CD4-positive, alpha-beta T cell treated with Interleukin-10 for 1 hour (primary cell): ENCODE measurements at places on chromosomes 16 and 17.

DNA sequence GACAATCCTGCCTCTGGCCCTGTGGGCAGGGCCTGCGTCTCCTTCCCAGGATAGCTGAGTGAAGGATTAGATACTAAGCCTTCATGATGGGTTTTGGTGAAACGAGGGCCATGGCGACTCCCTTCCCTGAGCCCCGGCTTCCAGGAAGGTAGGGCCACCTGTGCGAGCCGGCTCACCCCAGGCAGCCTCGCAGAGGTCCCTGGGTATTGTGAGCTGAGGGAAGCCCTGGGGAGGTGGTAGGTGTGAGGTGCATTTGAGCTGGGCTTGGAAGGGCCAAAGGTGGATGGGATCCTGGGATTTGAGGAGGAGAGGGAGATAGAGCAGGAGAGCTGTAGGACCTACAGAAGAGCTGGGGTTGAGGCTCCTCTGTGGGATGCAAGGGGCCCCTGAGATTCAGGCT lies 6.5 kb upstream of the P2RX1 start:
- no peak for DNase-seq

GRCh38 chr17:56158344-56158743 lies 5.1 kb downstream of the ANKFN1 start:
- no peak for DNase-seq

DNA sequence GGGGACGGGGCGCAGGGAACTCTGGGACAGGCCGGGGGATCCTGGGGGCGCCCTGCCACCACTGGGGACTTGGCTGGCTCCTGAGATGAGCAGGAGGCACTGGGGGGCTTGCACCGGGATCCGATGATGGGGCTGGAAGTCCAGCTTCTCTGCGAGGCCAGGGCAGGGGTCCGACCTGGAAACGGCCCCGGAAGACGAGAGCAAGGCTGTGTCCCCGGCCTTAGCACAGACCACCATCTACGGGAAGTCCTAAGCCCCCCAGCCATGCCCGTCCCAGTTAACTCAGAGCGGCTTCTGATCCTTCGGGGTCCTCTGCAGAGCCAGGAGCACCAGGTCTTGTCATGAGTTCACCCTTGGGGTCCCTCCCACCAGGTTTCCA lies 573 bp downstream of the CDT1 start:
- no peak for DNase-seq

GRCh38 chr17:37742762-37743611 lies 1.9 kb downstream of the HNF1B start:
- DNase-seq = no peak

DNA sequence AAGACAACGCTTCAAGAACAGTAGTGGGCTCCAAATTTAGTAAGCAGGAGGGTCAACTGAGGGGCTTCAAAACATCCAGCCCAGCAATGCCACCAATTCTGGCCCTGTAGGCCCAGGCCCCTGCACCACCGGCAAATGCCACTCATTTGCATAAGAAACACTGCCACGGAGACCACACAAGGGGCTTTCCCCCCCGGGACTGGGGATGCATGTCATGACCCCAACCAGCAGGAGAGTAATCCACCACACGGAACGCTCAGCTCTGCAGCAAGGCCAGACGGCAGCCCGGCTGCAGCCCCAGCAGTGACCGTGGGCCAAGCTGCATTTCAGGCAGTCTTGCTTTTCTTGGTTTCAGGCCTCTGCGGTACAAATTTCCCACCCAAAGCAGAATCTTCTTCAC lies 14.1 kb downstream of the TMEM11 start:
- no peak for DNase-seq

DNA sequence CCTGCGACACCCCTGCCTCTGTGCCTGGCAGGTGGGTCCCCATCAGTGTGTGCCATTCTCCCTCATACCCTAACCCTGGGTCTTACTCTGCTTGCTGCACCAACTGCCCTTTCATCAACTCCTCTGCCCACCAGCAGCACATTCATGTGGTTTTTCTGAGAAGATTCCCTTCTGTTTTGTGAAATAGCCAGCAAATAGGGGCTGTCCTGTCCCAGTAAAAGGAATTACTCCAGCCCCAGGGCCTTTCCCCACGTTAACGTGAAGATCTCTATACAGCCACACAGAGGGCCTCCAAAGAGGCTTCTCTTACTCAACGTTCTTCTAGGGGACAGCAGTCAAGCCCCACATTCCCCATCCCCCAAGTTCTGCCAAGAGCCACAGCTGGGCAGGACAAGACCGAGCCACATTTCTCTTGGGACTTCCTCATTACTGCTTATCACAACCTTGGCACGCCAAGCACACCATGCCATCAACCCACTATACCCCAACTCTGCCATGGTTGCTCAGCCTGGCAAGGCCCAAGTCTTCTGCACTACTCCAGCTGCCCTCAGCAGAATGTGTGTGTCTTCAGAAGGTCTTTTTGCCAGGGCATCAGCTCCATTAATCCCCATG lies 18.7 kb upstream of the CCL2 start:
- no peak for DNase-seq

DNA sequence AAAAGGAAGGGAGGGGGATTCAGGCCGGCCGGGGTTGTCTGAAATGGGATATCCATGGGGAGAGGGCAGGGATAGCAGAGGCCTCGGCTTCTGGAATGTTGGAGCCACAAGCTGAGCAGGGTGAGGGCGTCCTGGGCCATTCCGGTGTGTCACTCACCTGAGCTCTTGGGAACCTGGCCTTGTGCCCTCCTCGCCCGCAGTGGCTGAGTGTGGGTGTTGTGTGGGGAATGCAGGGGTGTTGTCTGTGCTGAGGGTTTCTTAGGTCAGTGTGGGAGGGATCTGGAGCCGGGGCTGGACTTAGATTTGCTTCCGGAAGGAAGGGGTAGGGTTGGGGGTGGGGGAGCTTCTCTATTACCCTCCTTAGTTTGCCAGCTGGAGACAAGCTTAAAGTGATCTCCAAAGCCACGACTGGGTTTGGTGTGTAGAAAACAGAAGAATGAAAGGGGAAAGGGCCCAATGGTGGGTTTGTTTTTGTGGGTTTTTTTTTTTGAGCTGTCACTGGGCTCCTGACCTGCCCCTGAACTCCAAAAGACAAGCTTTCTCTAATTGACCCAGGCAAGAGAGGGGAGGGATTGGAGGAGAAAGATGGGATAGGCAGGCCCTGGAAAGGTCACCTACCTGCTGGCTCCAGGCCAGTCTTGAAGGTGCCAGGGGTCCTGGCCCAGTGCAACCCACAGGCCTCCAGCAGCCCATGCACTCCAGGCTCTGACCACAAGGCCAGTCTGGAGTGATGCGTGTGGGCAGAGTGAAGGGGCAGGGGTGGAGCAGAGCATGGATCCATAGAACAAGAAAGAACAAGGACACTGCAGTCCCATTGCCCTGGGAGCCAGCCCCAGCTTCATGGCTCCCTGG lies at the start of gene SULT1A2:
TSS of gene SULT1A2 (minus strand) at position 211 of the 852 bp plus-strand sequence. CDS start 1,120 bp downstream, outside the sequence.
- DNase-seq = no peak

GRCh38 chr17:33401249-33401648 lies 108.2 kb upstream of the ASIC2 start:
- DNase-seq = no peak

DNA sequence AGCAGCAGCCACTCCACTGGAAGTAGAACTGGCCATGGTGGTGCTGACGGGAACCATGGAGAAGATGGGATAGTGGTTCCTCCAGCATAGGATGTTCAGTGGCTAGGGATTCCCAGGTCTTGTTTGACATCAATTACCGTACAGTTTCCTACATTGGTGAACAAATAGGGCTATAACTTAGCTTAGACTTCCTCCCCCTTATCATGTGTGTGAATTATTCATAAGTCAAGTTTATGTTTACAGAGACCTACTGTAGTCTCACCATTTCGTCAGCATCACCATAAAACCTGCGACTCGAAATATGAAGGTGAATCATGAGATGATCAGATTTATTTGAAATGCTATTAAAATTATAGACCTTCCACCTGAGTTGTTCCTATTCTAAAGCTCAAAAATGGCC lies 1.2 kb downstream of the KRTAP2-3 start:
- no peak for DNase-seq

DNA sequence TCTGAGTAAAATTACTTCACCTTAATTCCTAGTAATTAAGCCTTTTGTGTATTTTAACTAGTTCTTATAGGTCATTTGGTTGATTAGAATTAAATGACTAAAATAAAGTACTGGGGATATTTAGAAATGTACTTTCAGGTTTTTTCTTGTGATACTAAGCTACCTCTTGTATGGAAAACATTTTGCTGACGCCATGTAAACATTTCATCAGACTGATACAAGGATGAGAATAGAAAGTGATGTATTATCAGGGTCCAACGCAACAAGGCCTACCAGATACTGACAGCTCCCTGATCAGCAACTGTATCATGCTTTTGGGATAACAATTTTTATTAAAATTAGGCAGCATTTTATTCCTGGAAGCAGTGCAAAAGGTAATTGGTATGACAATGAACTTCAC lies 1.7 kb downstream of the SMARCE1 start:
- DNase-seq = no peak

GRCh38 chr17:7684851-7685532 lies 2.3 kb downstream of the TP53 start:
- peak; percentile 34 for DNase-seq

DNA sequence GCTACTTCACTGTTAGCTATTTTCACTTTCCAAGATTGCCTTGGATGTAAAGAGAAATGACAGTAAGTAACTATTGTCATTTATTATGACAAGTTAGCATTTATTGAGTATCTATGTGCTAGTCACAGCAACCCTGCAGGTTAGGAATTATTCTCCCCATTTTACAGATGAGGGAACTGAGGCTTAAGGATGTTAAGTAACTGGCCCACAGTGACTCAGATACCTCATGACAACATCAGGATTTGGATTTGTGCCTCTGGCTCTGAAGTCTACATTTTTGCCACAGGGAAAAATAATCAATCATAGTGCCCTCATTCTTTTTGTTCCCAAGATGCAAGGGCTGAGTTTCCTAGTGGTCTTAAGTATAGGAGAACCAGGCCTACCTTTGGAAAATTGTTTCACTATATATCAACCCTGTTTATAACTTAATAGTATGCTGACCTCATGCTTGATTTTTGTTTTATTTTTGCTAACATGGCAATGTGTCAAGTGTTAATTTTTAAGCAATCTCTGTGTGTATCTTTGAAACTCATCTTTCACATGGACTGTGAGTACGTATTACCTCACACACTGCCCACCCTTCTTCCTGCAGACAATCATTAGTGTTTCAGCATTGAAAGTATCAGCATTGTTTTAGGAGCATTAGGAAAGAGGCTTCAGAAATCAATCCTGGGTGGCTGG lies 105.0 kb downstream of the TANGO6 start:
- DNase-seq = no peak

GRCh38 chr16:9351841-9352434 lies 260.5 kb downstream of the HAPSTR1 start:
- no peak for DNase-seq
